ENCODE measurements at places on chromosomes 3 and 15.

DNA sequence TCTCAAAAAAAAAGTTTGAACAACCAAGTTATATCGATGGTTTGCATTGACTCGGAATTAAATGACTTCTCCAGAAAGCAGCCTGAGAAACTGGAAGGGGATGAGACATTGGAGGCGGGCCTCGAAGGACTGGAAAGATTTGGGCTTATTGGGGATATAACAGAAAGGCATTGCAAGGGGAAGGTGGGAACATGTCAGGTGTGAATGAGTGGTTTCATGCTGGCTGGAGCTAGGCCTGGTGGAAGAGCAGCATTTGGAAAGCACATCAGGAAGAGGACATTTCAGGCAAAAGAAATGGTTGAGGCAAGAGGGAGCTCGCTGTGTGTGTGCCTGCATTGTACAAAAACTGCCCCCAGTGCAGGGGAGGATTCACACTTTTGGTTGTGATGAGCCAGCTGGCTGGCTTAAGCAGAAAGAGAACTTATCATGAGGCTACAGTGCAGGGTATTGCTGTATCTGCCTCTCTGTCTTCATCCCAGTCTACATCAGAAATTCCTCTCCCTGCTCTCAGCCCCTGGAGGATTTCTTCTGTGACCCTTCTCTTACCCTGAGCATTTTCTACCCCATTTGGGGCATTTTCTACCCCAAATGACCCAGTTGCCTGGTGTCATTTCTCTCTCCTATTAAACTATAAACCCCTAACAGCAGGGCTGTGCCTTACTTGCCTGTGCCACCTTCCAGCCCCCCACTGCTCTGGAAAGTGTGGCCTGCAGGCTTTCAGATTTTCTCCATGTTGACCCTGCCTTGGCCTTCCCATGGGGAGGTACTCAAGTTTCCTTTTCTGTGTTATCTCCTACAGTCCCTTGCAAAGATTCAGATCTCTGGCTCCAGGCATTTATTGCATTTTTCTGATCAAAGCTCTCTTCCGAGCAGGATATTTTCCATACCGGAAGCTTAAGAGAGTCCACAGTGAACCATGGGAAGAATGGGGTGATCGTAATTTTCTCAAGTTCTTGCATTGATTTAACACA lies 64.4 kb upstream of the FLNB start:
- DNase-seq: no peak

GRCh38 chr15:85543741-85544155 lies 163.3 kb downstream of the AKAP13 start:
- DNase-seq: no peak

DNA sequence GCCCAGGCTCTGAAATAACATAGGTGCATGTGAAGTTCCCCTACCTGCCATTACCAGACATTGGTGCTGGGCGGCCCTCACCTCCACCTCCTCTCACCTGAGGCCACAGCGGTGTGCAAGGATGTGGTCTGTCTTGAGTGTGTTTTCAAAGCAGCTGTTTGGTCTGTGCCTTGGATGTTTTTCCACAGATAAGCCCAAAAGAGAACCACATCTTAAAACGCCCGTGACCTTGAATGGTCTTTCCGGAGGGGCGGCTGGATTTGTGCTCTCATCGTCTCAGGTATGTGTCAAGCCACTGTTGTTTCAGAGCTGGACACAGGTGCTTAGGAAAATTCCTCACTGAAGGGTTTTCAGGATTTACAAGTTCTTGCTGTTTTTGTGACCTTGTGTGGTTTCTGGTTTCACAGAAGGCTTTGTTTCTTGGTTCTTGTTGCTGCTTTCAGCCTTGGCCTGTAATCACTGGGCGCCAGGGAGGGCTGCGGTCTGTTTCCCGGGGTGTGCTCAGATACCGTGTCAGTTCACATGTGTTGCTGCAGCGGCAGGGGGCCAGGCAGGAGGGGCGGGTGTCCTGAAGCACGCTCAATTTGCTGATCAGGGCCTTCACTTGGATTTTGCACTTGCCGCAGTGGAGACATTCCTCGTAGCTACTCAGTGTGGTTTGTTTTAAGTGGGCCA lies 128.4 kb downstream of the IGF1R start:
- peak; percentile 54 for DNase-seq

GRCh38 chr3:164572436-164572835 lies 505.9 kb downstream of the SI start:
- DNase-seq: no peak

- no peak for DNase-seq
These were observed 35.6 kb upstream of the FAM107A start for GRCh38 chr3:58612830-58613229.

DNA sequence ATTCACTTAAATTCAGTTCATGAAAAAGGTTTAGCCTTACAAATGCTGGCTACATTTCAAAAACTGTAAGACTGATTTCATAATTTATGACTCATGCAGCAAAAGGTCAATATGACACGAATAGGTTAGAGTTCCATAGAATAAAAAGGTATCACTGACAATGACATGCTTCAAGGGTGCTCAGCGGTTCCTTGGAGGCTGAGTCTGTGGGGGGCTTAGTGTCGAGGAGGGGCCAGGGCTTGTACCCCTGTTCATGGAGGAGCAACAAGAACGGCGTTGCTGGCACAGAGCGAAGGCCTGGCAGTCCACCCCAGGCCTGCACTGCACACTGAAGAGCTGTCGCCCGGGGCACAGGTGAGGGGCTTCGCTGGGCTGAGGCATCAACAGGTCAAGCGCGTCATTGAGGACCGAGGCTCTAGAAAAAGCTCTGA lies 174.2 kb downstream of the NR1D2 start:
- no peak for DNase-seq

DNA sequence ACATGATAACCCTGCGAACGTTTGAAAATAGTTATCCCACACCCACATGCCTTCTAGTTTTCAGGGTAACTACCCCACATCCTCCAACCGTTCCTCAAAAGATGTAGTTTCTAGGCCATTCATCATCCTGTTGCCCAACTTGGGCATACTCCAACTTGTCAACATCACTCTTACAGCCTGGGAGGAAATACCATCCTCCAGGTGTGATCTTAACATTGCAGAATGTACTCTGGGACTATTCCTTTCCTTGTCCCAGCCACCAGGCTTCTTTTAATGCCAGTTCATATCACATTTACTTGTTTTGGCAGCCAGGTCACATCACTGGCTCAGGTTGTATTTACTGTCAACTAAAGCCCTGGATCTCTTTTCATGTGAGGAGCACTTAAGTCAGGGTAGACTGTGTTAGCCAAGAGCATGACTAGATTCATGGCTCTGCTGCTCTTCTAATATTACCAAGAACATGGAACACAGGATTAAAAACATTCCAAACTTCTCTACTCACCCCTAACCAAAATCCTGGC lies 4.0 kb upstream of the DENND6A start:
- DNase-seq: no peak

GRCh38 chr3:17619968-17620367 lies 122.5 kb downstream of the TBC1D5 start:
- DNase-seq: no peak

GRCh38 chr15:85688711-85689110 lies 106.0 kb downstream of the KLHL25 start:
- no peak for DNase-seq

DNA sequence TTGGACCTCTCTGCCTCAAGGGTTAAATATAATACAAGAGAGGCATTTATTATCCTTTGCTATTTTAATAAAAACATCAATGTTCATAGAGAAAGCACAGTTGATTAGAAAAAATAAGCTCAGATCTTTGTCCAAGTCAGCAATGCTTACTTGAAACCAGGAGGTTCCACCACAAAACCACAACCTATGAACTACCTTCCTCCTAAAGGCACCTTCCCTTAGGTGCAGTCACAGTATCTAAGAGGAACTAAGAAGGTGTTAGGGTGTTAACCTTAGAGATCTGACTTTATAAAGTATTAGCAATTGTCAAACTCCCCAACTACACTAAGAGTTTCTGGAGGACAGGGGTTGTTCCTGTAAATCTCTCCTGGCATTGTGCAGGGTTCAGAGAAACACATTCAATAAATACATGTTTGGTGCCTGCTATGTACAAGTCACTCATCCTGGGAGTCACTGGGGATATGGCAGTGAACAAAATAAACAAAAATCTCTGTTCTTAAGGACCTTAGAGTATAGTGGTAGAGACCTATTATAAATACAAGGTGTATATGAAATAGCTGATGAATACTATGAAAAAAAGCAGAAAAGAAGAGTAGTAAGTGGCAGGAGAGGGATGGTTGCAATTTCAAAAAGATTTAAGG lies 208.6 kb downstream of the NFKBIZ start:
- no peak for DNase-seq

DNA sequence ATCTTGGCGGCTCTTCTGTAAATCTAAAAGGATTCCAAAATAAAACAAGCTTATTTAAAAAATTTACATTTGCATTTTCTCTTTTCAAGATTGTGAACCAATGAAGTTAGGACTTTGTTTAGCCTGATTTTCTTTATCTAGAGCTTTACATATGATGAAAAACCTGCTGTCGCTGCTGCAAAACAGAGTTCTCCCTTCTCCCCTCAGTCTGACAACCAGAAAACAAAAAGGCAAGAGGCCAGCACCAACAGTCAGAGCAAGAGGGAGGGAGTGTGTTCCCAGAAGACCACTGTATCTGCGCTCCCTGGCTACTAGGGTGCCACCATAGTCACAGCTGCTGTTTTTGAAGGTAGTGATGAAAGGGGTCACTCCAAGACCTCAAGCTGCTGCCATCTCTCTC lies 33.1 kb upstream of the NEO1 start:
- DNase-seq: no peak

- no peak for DNase-seq
These were observed 11.6 kb upstream of the CLDN18 start for GRCh38 chr3:137998121-137999042.

DNA sequence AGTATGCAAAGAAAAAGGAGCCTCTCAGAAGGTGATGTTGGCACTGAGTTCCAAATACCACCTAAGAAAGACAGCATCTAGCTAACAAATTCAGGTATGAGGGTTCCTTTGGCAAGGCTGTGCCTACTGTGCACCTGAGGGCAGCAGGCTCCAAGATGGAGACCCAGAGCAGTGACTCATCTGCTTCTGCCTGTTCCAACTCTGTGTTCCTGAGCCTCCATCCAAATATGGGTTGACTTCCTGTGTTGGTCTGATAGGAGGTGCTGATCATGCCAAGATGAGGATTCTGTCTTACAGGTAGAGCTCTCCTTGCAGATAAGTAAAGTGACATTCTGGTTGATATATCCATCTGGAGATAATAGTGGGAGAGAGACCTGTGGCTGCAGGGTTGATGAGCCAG lies 26.0 kb downstream of the SV2B start:
- no peak for DNase-seq

DNA sequence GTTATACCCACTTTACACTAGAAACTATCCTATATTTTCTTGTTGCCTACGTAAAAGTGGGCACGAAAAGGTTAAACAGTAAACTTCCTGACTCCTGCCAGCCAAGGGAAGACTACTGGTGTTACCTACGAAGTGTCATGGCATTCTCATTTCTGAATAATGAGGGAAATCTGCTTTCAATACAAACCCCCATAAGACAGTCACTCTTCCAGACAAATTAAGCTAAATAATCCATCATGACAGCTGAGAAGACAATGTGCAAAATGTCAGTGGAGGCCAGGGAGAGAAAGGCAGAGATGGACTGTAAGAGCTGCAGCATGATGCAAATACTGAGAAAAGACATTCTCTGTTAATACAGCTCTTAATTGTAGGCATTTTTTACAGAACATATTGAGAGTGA lies 136.5 kb downstream of the SERPINI1 start:
- DNase-seq: no peak

- no peak for DNase-seq
These were observed 820 bp upstream of the HMCES start for GRCh38 chr3:129277829-129278271.

DNA sequence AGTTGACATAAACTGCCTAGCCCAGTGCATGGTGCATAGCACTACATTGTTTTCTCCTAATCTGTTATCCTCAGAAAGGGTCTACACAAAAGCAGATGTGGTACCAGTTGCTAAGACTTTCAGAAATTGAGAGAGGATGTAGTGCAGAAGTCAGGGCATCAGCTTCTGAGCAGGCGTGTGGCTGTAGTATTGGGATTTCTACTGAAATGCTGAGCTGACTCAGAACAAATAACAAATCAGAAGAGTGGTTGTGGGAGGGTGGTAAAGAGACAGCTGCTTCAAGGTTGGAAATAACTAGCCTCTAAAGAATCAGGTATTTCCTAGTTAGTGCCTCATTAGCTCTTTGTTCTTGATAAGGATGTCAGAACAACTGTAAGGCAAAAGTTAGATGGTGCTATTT lies 161.3 kb downstream of the AKAP13 start:
- DNase-seq: no peak

DNA sequence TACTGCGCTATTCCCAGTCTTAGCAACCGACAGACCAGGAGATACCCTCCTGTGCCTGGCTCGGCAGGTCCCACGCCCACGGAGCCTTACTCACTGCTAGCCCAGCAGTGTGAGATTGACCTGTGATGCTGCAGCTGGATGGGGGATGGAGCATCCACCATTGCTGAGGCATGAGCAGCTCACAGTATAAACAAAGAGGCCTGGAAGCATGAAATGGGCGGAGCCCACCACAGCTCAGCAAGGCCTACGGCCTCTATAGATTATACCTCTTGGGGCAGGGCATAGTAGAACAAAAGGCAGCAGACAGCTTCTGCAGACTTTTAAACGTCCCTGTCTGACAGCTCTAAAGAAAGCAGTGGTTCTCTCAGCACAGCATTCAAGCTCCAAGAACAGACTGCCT lies 160.3 kb downstream of the ANXA2 start:
- DNase-seq: no peak

GRCh38 chr3:55664387-55664786 lies 177.3 kb upstream of the WNT5A start:
- no peak for DNase-seq

GRCh38 chr3:156586905-156587759 lies 32.2 kb upstream of the SSR3 start:
- no peak for DNase-seq

DNA sequence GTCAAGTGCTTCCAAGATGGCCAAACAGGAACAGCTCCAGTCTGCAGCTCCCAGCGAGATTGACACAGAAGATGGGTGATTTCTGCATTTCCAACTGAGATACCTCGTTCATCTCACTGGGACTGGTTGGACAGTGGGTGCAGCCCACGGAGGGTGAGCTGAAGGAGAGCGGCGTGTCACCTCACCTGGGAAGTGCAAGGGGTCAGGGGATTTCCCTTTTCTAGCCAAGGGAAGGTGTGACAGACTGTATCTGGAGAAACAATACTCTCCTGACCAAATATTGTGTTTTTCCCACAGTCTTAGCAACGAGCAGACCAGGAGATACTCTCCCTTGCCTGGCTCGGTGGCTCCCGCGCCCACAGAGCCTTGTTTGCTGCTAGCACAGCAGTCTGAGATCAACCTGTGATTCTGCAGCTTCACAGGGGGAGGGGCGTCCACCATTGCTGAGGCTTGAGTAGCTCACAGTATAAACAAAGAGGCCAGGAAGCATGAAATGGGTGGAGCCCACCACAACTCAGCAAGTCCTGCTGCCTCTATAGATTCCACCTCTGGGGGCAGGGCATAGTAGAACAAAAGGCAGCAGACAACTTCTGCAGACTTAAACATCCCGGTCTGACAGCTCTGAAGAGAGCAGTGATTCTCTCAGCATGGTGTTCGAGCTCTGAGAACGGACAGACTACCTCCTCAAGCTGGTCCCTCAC lies 293.5 kb upstream of the SUCLG2 start:
- DNase-seq: peak; percentile 45

GRCh38 chr3:64684715-64685261 lies 3.0 kb downstream of the ADAMTS9 start:
- DNase-seq: no peak

Data from CMK (cell line).